NCI-H1105 (cell line): ENCODE measurements at places on chromosomes 3 and 15.

DNA sequence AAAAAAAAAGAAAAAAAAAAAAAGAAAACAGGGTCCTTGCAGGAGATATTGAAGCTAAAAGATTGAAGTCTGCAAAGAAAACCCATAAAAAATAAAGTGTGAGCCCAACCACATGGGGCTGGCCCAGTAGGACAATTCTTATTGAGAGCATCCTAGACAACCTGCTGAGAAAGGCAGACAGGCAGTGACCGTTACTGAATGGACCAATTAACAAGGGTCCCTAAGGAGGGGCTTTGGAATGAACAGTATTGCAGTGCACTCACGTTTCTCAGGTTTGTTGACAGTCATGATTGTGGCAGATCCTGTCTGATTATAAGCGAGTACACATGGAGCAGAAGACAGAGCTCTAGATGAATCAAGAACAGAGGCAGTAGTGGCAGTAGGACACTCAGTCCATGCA lies 168.6 kb downstream of the LSAMP start:
- no peak for DNase-seq

DNA sequence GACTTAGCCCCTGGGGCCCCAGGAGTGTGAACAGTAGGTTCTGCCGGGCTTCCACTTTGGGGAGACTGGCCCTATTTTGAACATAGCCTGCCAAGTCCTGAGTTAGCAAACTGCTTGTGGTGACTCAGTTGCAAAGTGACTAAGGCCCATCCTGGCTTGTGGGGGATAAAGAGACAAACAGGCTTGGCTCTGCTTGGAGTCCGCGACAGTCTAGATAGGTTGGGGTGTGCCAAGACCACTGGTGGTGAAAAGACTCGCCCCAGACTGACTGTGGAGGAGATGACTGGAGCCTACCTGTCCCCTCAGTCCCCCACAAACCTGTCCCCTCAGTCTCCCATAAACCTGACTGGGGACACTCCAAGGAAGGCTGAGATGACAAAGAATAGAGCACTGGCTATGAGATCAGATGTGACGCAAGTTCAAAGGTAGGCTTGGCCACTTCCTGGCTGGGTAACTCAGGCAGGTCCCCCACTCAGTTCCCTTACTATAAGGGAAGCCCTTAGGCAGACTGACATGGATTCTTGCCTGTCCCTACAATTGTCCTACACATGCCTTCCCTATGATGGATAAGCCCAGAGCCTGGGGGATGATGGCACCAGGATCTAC lies 4.3 kb downstream of the DNASE1L3 start:
- DNase-seq, result no peak

DNA sequence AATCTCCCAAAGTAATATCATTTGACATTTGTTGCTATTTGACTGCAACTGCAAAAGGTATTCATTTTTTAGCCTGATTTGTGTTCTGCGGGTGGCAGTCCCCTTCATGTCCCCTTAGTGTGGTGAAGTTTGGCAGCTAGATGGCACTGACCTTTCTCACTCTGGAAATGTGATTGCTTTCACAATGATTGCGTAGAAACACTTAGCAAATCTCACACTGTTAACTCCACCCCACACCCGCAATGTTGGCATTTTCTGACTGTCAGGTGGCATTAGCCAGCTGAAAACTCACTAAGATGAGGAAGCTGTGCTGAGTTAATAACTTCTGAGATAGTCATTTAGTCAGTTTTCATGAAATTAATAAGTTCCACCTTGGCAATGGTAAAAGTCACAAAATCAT lies 76.9 kb downstream of the TRIM69 start:
- no peak for DNase-seq

GRCh38 chr3:100068826-100069225 lies 45.5 kb downstream of the FILIP1L start:
- peak; percentile 69 for DNase-seq

GRCh38 chr3:8623741-8624140 lies 20.9 kb downstream of the SSUH2 start:
- DNase-seq, result no peak

GRCh38 chr3:157064402-157064801 lies 95.5 kb downstream of the CCNL1 start:
- DNase-seq, result no peak

DNA sequence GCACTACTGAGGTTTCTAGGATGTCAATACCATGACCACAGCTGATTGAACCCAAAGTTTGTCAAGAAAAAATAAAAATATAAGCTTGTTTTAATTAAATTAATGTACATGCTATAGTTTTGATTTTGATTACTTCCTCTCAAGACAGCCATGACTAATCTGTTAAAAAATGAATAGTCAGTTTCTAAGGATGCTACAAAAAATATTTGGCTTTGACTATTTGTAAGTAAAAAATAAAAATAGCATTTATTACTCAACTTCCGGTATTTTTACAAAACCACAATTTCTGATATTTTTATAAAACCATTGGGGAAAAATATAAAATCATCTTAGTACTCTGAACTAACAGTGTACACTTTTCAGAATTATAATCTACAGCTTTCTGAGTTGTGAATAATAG lies 12.1 kb upstream of the TEX9 start:
- no peak for DNase-seq

- DNase-seq, result no peak
Measured at GRCh38 chr15:93037820-93038705, 50.9 kb downstream of the RGMA start.

GRCh38 chr15:49877117-49877872 lies 241.7 kb downstream of the ATP8B4 start:
- no peak for DNase-seq

DNA sequence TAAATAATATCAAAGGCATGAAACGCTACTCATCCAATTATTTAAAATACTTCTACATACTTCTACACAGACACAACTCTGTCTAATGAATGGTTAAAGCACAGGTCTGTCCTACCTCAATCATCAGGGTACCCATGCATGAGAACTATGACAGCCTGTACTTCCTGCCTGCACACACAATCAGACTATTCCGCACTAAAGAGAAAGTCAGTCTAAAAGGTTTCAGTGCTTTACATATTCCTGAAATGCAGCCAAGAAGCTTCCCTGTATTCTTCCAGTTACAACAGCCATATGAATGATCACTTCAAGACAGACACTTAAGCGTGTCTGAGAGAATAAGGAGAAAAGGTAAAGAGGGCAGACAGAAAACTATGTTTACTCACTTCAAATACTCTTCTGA lies 58.8 kb downstream of the TUBGCP4 start:
- no peak for DNase-seq
